Caudate nucleus (tissue), 63 donors: ENCODE measurements at places on chromosomes 5 and 9.
A peak's percentile ranks its signal among the peaks of the same experiment; 100 is the strongest.

- DNase-seq = no peak
Measured at GRCh38 chr5:178196986-178197385, 7.3 kb upstream of the HNRNPAB start.

DNA sequence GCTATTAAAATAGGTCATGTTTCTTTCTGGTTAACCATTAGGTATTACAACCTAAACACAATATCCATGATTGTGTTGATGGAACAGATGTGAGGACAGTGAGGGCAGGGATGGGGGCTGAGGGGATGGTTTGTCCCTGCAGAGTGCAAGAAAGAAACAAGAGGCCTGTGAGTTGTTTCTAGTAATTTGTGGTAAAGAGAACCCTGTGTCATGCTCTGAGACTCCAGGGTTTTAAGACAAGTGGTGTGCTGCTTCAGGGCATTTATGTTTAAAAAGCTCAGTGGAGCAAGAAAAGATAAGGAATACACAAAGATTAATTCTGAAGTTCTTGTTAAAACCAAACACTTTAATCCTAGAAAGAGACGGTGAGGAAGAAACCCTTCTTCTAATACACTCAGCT lies 656.5 kb downstream of the TLE1 start:
- DNase-seq = no peak

DNA sequence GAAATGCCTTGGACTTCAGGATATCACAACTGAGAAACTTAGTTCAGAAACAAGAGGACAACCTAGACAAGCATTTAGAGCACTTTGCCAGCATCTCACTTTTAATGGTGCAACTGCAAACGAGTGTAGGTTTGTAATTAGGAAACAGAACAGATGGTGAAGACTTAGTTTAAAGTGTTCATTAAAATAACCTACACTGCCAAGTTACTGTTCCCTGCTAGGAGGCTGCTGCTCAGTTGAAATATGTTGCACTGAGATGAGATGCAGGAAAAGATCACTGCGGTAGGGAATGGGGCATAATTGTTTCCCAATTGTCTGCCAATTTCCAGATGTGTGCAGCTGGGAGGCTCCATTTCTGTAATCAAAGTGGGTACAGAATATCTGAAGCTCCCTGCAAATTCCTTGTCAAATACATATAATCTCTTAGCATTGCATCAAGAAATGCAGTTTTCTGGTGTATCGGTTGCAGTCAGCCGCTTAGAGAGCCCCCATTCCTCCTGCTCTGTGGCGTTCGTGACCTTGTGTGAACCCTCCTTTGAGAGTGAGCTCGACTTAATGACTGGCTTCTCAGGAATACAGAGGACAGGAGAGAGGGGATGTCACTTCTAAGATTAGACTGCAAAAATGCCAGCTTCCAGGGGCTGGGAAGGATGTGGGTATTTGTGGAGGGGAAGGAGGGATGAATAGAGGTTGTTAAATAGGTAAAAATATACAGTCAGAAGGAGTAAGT lies 448.9 kb downstream of the MED10 start:
- no peak for DNase-seq

DNA sequence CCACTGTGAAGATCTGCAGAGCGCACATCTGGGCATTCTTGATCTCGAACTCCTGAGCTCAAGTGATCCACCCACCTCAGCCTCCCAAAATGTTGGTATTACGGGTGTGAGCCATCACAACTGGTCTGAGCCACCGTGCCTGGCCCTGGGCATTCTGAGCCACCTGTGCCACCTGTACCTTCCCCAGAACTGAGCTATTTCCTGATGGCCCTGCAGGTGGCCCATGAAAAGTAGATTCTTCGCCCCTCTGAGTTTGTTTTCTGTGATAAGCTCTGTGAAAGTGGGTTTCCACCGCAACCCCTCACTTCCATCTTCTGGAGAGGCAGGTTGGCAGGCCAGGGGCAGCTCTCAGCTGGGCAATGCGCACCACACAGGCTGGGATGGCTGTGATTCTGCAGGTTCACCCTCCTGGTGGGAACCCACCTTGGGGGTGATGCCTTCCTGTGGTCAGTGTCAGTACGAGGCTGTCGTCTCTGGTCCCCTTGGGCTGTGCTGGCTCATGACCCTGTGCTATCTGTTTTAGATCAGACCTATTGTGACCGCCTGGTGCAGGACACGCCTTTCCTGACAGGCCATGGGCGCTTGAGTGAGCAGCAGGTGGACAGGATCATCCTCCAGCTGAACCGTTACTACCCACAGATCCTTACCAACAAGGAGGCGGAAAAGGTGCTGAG lies 11.3 kb downstream of the CARD19 start:
- no peak for DNase-seq

DNA sequence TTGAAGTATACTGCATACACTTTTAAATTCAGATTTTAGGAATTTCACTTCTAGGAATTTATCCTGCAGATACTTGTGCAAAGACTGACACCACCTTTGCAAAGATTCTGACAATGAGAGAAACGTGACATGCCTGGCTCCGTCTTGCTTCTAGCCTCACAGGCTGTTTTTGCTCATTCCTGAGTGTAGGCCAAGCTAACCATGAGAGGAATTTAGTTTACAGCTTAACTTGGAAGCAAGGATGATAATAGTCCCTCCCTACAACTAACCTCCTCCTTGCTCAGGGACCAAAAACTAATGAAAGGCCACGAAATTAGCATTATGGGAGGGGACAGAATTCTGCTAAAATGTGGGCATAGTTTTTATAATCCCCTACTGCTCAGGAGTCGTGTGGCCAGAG lies 31.1 kb downstream of the C5orf22 start:
- DNase-seq = no peak

DNA sequence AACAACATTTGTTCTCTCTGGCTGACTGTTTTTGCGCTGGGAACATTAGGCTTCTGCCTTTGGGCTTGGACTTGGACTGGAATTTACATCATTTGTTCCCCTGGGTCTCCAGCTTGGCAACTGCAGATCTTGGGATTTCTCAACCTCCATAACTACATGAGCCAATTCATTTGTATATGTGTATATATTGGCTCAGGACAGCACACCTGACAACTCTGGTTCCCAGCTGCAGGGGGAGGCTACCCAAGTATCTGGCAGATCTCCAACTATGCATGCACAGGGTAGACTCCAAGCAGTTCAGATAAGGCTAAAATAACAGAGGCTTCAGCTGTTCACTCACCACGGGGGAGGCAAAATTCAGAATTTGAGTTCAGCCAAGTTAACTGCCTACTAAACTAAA lies 31.6 kb upstream of the F2RL1 start:
- DNase-seq = no peak

DNA sequence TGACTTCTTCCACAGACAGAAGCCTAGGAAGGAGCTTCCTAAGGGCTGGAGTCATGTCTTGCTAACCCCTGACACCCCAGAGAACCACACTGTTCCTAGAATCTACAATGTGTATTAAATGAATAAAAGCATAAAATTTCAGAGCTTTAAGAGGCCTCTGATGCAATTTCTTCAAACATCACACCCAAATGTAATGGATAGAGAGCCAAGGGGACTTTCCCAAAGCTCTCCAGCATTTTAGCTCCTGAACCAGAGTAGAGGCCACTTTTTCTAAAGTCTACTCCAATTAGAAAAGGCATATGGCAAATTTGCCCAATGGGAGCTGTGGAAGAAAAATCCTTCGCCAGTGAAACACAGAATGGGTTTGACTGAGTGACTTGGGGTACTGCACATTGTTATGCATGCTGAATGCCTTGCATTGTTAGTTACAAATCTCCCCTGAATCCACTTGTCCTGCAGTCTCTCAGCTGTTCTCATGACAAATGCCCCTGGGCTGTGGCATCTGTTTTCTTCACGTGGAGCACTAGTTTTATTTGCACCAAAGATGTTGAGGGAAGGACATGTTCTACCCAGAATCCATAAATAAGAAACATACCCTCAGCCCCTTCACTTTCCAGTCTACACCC lies 334.0 kb downstream of the ASTN2 start:
- no peak for DNase-seq

DNA sequence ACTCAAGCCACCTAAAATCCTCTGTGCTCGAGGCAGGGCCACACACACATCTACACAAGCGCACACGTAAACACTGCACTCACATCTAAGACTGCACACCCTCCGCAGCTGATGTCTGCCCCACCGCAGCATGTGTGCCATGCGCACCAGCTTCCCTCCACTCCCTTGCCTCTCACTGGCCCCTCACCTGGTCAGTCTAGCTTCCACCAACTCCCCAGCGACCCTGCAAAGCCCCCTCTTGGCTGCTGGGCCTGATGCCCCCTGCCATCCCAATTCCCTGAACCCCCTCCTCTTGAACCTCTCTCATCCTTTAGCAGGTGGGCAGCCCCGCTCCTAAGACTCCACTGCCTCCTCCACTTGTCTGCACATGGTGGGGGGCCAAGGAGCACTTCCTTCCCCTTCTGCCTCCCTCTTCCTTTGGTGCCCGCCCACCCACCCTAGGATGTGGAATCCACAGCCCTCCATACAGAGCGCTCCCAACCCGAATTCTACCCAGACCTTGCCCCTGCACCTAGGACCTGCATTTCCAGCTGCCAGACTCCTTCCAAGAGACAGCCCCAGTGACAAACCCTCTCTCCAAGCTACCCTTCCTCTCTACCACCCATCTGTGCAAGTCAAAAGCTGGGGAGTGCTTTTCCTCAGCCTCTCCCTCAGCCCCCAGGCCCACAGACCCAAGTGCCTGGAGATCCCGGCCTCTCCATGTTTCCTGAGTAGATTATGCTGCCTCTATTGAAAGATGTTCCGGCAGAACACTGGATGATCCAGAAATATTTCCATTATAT lies 23.9 kb downstream of the ADAMTS2 start:
- DNase-seq = no peak

DNA sequence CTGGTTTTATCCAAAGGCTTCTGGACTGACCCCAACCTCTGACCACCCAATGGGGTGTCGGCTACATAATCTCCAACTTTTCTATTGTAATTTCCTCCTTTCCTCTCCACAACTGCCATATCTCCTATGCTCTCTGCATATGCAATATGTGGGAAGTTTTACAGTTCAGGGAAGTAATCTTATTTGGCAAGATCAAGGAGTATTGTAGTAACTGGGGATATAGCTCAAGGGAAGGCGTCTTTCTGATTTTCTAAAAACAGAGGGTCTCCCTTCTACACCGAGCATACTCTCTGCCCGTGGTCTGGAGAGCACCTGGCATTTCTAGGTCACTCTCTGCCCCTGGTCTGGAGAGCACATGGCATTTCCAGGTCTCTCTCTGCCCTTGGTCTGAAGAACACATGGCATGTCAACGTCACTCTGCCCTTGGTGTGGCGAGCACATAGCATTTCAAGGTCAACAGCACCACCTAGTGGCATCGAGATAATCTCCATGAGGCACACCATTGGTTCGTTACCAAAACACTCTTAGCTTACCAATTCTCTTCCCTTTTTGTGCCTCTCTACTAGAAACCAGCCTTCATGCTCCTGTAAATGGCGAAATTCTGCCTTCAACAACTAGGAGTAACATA lies 616.4 kb upstream of the NUDT12 start:
- peak; percentile 11 for DNase-seq

DNA sequence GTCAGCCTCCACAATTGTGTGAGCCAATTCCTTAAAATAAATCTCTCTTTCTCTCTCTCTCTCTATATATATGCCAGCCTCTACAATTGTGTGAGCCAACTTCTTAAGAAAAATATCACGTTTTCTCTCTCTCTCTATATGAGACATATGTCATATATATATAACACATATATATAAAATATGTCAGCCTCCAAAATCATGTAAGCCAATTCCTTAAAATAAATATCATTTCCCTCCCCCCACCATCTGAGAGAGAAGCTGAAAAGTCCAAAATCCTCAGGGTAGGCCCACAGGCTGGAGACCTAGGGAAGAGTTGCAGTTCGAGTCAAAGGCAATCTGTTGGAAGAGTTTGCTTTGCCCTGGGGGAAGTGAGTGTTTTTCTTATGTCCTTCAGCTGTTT lies 158.1 kb upstream of the RPS23 start:
- no peak for DNase-seq

DNA sequence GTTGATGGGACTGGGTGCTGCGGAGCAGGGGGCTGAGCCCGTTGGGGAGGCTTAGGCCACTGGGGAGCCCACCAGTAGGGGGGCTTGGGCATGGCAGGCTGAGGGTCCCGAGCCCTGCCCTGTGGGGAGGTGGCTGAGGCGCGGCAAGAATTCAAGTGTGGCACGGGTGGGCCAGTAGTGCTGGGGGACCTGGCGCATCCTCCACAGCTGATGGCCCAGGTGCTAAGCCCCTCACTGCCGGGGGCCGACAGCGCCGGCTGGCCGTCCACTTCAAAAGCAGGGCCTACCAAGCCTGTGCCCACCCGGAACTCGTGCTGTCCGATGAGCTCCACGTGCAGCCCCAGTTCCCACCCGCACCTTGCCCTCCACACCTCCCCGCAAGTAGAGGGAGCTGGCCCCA lies 917.5 kb downstream of the TAF11L14 start:
- DNase-seq = no peak

DNA sequence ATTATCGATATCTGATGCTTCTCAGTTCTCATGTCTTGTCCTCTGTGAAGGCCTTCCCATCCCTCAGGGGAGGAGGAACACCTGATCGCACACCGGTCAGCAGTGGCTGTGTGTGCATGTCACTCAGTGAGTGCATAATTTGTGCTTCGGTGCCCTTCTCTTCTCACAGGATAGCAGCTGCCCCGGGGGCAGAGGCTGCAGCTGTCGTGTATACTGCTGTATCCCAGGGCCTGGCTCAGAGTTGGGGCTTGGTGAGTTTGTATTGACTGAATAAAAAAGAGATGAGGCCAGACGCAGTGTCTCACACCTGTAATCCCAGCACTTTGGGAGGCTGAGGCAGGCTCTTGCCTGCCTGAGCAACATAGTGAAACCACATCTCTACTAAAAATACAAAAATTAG lies 49.7 kb upstream of the NCS1 start:
- DNase-seq = no peak

DNA sequence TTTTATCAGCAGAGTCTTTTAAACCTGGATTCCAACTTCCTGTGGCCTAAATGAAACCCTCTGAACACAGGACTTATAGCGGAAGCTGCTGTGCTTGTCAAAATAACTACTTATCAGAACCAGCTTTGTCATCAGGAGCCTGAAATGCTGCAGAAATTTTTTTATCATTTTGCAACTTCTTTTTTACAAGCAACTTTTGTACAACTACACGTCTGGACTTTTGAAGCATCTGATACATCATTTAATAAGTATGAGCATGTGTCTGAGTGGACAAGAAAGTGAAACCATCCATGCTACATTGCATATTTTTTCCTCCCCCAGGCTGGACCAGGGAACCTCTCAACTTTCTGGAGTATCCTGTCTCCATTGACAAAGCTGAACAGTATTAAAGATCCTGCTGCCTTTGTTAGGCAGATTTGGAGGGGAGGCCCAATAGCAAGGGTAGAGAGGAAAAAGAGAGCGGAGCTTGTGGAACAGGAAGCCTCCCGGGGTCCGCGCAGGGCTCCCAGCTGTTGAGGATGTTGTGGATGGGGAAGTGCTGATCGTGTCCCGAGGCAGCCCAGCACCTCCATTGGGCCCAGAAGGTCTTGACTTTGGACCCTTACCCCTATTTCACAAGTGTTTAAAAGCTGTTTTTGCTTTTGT lies 196.6 kb downstream of the MSX2 start:
- no peak for DNase-seq

- DNase-seq = no peak
Measured at GRCh38 chr5:159040181-159040580, 59.5 kb downstream of the EBF1 start.
